ENCODE measurements at places on chromosomes 4 and X. TPM values are rescaled to one million over a fixed set of nuclear protein-coding genes. Genes with fewer than 3 reads are reported as not detected.

ANOS1 gene
- not detected for total RNA-seq

FGB gene
- total RNA-seq = not detected

MAGEB17 gene
- total RNA-seq = 0.13 TPM

MRFAP1L1 gene
- total RNA-seq = 61.1 TPM

HSFX1 gene
- not detected for total RNA-seq
